NCI-H2081 (cell line): ENCODE measurements at places on chromosomes 11 and 22.

DNA sequence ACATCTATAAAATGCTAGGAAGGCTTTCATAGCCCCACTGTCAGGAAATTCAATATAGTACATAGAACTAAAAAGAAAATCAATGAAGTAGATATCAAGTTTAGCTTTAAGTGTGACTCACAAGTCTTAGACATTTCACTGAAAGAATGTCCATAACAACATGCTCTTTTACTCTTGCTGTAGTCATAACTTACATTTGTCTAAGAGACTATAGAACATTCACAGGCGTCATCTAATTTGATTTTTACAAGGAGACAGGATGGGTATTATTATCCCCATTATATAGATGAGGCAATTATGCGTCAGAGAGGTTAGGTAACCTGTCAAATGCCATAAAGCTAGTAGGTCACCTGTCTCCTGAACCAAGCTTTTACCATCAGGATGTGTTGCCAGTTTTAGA, 36.9 kb downstream of the BDNF start:
- DNase-seq, result no peak

DNA sequence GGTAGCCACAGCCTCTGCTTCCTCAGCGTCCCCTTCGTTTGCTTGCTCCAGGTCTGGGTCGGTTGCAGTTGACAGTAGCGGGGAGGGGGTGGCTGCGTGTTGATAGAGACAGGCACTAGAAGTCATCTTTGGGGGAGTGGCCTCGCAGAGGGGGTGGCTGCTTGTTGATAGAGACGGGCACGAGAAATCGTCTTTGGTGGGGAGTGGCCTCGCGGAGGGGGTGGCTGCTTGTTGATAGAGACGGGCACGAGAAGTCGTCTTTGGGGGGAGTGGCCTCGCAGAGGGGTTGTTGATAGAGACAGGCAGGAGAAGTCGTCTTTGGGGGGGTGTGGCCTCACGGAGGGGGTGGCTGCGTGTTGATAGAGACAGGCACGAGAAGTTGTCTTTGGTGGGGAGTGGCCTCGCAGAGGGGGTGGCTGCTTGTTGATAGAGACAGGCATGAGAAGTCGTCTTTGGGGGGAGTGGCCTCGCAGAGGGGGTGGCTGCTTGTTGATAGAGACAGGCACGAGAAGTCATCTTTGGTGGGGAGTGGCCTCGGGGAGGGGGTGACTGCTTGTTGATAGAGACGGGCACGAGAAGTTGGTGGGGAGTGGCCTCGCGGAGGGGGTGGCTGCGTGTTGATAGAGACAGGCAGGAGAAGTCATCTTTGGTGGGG, 328.3 kb downstream of the TBC1D22A start:
- no peak for DNase-seq

- no peak for DNase-seq
Measured at GRCh38 chr11:126391970-126392632, 36.6 kb downstream of the ST3GAL4 start.

DNA sequence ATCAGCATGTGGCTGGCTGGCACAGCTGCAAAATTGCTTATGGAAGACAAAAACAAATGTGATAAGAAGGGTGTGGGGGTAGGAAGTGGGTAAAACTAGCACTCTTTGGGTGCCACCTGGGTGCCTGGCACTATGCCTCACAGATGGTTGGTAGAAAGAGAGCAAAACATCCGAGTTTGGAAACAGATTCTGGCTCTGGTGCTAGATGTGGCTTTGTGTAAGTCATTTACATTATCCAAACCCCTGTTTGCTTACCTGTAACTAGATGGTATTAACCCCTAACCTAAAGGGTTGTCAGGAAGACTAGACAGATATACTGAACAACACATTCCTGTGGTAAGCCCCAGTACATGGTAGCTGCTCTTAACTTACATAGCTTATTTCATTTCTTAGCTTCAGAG, 905.6 kb downstream of the DLG2 start:
- DNase-seq, result no peak

DNA sequence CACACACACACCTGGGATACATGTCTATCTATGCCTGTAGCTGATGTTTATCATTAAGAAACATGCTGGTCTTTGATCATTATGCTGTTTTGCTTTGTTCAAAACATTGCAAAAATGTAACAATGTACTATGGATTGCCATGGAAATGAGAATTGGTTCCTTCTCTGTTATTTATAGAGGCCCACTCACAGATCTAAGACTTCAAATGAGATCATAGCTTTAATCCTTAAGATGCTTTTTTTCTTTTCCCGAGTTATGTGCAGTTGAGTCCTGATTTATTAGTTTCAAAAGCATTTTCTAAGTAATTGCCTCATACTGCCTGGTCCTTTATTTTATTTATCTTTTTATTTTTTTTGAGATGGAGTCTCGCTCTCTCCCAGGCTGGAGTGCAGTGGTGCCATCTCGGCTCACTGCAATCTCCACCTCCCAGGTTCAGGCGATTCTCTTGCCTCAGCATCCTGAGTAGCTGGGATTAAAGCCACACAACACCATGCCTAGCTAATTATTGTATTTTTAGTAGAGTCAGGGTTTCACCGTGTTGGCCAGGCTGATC, 131.4 kb downstream of the LUZP2 start:
- DNase-seq, result no peak

DNA sequence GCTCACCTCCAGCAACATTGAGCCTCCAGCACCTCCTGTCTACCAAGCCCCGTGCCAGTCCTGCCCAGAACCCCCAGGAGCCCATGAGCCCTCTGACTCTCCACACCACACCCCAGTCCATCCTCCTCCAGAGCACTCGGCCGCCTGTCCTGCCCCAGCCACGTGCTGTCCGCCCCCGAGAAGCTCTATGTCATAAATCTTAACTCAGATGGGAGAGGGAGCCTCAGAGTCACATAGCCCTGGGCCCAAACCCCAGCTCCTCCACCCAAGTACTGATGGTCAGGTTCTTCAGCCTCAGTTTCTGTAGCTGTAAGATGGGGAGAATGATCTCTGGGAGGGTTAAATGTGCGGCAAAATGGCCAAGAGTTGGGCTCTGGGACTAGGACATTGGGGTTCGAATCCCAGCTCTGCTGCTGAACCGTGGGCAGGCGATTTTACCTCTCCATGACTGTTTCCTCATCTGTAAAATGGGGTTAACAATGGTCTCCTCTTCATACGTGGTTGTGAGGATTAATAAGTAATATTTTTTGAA, 27.8 kb downstream of the CYTH4 start:
- DNase-seq, result no peak

- DNase-seq, result no peak
Measured at GRCh38 chr11:15146271-15147003, 31.7 kb downstream of the INSC start.

GRCh38 chr11:35911013-35911412, 32.8 kb upstream of the LDLRAD3 start:
- no peak for DNase-seq

DNA sequence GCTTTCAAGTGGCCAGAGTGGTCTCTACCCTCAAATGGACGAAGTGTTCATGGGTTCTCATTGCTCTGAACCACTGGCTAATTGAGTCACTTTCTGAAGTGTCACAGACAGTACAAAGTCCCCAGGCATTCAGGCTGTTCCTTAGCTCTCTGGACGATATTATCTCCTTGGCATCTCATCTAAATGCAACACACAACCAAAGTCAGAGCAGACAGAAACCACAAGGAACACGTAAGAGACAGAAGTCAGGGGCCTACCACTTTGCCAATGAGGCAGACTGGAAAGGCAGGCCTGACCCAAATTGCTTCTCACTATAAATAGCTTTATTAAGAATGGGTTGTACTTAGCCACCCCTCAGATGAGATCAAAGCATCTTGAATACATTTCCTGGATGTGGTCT, 29.0 kb upstream of the LDLRAD3 start:
- no peak for DNase-seq

- DNase-seq, result no peak
Measured at GRCh38 chr22:50621356-50621880, 6.5 kb downstream of the ARSA start.

DNA sequence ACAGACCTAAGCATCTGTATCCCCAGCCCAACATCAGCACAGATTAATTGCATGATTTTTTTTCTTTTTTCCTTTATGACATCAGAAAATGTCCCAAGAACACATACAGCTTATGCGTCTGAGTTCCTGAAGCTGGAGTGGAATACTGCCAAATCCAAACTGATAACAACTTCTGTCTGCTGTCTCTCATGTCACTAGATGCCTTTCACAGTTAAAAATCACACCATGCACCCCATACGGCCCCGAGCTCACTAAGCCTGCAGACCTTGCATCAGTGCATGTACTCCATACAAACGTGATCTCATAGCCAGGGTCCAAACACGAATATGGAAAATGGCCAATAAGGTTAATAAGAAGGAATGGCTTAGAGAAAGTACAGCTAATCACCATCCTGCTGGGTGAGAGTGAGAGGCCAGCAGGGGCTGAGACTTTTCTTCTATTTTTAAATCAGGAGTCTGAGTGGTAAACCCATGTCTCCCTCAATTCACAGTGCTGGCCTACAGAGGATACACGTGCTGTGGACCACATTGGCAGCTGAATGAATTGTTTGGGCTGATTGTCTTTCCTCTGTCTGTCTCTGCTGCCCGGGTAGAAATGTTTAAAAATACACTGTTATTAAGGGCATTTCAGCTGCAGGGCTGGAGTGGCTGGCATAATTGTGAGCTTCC, 350.6 kb upstream of the RAG2 start:
- DNase-seq, result no peak

- DNase-seq, result no peak
Measured at GRCh38 chr11:66586136-66586535, 6.7 kb downstream of the CCDC87 start.

DNA sequence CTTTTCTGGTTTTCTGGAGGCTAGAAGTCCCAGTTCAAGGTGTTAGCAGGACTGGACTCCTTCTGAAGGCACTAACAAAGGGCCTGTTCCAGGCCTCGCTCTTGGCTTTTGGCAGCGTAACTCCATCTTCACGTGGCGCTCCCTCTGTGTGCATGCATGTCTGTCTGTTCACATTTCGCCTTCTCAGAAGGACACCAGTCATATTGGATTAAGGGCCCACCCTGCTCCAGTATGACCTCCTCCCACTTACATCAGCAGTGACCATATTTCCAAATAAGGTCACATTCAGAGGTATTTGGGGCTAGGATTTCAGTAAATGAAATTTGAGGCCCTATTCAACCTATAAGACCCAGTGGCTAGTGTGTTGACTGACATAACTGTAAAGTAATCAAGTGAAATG, 20.0 kb downstream of the APLP2 start:
- no peak for DNase-seq

DNA sequence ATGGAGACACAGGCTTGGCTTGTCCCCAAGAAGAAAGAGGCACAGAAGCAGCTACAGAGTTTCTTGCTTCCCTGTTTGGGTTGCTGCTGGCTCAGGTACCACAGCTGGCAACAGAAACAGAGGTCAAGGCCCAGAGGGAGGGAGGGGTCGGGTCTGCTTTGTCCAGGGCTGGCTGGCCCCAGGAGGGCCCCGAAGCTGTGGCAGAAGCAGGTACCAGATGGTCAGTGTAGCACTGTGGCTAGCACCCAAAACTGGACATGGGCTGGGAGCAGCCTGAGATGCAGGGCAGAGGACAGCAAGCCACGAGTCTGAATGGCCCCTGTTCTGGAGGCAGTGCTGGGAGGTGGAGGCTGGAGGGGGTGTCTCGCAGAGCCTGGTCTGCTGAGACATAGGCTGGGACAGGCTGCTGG, 52.3 kb upstream of the CCDC188 start:
- DNase-seq, result no peak

DNA sequence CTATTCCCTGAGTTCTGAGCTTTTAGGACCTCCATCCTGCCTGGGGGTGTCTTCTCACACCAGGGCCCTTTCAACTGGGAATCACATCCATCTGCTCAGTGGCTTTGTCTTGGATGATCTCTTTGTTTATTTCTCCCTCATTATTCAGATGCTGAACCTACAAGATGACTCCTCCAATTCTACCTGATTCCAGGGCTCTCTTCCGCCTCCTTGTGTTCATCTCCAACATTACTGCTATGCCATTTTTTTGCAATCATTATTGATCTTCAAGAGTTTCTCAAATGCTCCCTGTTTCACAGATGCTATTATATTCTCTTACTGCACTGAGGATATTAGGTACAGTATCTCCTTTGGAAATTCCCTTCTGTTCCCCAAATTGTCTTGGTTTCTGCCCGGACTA, 307.7 kb downstream of the SHANK2 start:
- DNase-seq, result no peak

DNA sequence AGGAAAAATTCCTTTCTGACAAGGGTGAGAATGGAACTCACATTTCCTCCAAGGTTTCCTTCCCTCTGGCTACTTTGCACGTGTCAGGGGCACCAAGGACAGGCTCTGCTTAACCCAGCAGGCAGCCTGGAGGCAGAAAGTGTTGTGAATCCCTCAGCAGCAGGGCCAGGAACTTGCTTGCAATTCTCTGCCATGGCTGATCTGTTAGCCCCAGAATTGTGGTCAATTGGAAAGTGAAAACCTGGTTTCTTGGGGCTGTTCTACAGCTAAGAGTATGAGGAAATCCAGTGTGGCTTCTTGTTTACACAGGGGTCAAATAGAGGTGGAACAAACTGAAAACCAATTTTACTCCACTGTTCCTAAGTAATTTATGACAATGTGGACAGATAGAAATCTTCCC, 38.3 kb upstream of the CEP295 start:
- DNase-seq, result no peak

- no peak for DNase-seq
Measured at GRCh38 chr11:101487775-101488174, 96.0 kb downstream of the TRPC6 start.
